ENCODE measurements at places on chromosomes 16 and 17. TPM values are rescaled to one million over a fixed set of nuclear protein-coding genes. Genes with fewer than 3 reads are reported as not detected.

DNA sequence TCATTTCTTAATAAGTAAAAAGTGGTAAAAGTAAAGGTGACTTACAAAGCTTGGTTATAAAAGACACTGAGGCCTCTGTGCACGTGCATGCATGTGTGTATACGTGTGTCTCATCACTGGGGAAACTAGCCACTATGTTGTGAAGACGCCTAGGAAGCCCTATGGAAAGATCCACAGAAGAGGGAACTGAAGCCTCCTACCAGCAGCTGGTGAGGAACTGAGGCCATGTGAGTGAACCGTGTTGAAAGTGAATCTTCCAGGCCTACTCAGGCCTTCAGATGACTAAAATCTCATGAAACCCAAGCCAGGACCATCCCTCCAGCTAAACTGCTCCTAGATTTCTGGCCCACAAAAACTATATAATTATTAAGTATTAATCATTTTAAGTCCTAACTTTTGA lies 23.7 kb downstream of the PHLPP2 start:
- H3K27ac ChIP-seq = no peak overlapping the region
- H3K4me1 ChIP-seq = peaks cover 5% of the 10 kb centered on the region
- no peak for DNase-seq
- H3K4me3 ChIP-seq = no peak overlapping the region
- no peaks in the 10 kb centered on the region for H3K27me3 ChIP-seq
- peaks cover 2% of the 10 kb centered on the region for H3K36me3 ChIP-seq

DNA sequence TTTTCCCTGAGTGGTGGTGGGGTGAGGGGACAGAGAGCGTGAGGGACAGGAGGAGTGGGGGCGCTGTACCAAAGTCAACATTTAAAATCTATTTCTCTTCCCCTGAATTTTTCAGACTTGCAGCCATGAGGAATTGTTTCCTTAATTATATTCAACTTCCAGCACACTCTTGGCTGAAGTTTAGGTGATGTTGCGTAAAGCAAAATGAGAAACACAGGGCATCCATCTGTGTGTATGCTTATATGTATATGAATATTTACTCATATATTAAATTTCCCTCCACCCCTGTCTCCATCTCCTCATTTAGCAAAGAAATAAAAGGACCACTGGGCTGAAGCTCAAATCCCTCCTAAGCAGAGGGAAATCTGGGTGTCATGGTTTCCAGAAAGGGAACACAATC lies 218.1 kb downstream of the XYLT1 start:
- peaks cover 28% of the 10 kb centered on the region for H3K36me3 ChIP-seq
- no peaks in the 10 kb centered on the region for H3K27me3 ChIP-seq
- H3K4me1 ChIP-seq = peaks cover 2% of the 10 kb centered on the region

DNA sequence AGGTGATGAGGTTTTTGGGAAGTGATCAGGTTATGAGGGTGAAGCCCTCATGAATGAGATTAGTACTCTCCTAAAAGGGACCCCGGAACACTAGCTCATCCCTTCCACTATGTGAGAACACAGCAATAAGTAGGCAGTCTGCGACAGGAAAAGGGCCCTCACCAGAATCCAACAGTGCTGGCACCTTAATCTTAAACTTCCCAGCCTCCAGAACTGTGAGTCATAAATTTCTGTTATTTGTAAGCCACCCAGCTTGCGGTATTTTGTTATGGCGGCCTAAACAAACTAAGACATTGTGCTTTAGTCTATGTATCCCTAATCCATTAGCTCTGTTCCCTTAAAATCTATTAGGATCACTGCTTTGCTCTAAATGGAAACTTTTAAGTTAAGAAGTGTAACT lies 8.5 kb downstream of the SLFN12 start:
- peaks cover 43% of the 10 kb centered on the region for H3K36me3 ChIP-seq
- no peak overlapping the region for H3K4me3 ChIP-seq
- no peak for DNase-seq
- no peak overlapping the region for H3K27ac ChIP-seq
- H3K27me3 ChIP-seq = no peaks in the 10 kb centered on the region

- H3K36me3 ChIP-seq = no peaks in the 10 kb centered on the region
- H3K27me3 ChIP-seq = no peaks in the 10 kb centered on the region
- H3K27ac ChIP-seq = no peak overlapping the region
- no peak for DNase-seq
Measured at GRCh38 chr17:74145756-74146155, 57.7 kb upstream of the RPL38 start.

GRCh38 chr16:90047714-90048346 lies 28.6 kb upstream of the DBNDD1 start:
- H3K4me3 ChIP-seq = no peak overlapping the region
- H3K36me3 ChIP-seq = no peaks in the 10 kb centered on the region
- H3K27ac ChIP-seq = peak overlapping the region; percentile 13
- H3K27me3 ChIP-seq = peaks cover 4% of the 10 kb centered on the region
- no peak for DNase-seq

DNA sequence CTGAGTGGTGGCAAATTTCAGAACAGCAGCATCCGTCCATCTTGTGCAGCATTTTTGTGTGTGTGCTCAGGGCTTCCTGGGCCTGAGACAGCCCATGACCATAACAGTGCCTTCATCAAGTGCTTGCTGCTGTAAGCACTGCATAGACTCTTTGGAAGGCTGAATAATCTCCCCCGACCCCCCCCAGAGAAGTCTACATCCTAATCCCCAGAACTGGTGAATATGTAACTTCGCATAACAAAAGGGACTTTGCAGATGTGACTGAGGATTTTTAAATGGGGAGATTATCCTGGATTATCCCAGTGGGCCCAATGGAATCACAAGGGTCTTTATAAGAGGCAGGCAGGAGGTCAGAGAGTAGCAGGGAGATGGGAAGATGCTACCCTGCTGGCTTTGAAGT lies 50.6 kb downstream of the TMC5 start:
- H3K27me3 ChIP-seq = no peaks in the 10 kb centered on the region
- H3K36me3 ChIP-seq = no peaks in the 10 kb centered on the region
- H3K4me1 ChIP-seq = no peaks in the 10 kb centered on the region
- no peak overlapping the region for H3K27ac ChIP-seq
- no peak for DNase-seq

DLX3 gene
- not detected for total RNA-seq

PIGL gene
- 30.6 TPM for total RNA-seq

ZNF652 gene
- 32.1 TPM for total RNA-seq

SPIRE2 gene
- total RNA-seq = 1.8 TPM

SOCS1 gene
- 127 TPM for total RNA-seq

TMEM204 gene
- total RNA-seq = 60.6 TPM

All from activated CD4-positive, alpha-beta T cell treated with anti-CD3 and anti-CD28 coated beads, Interleukin-2, amount 10 ng/mL, durations not matched to agents 7 days and 5 days (primary cell).